CD4-positive, alpha-beta T cell treated with Interleukin-2 at 100 ng/mL for 4 hours (primary cell): ENCODE measurements at places on chromosomes 1 and 21.

DNA sequence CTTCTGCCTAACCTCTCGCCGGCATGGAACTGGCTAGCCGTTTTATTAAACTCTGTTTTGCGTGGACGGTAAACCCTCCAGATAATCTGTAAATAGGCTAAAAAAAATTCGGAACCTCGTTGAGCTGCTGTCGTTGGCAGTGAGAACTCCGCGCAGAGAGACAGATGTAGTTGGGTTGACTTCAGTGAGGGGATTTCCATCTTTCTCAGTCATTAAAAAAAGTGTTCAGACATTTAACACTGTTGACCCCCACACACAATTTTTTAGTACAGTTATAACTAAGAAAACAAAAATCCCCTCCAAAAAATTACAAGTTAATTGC lies 464 bp downstream of the PARK7 start:
- DNase-seq: peak; percentile 50

DNA sequence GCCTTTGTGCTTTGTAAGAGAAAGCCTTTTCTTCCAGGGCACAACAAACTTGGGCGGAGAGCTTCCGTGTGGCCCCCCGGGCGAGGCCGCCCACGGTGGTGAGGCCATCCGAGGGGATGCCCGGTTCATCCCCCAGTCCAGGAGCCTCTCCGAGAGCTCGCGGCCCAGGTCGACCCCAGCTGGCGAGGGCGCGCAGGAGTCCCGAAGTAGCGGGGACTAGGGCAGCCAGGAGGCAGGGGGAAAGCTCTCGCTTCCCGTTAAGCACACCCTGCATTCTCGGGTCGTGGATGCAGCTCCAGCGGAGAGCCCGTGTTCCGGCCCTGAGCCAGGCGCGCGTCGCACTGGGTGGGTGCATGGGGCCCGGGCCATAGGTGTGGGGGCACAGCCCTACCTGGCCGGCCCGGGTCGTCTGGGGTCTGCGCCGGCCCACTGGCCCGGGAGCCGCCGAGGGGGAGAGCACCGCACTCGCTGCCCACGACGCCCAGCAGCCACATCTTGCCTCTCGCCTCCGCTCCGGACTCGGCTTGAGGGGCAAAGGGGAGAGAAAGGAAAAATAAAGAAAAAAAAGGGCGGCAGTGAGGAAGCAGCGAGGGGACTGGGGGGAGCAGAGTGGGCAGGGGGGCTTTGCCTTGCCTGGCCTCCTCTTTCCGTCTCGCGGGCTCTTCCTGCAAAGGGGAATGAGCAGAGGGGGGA lies 1.8 kb downstream of the RNF220 start:
- DNase-seq: no peak

DNA sequence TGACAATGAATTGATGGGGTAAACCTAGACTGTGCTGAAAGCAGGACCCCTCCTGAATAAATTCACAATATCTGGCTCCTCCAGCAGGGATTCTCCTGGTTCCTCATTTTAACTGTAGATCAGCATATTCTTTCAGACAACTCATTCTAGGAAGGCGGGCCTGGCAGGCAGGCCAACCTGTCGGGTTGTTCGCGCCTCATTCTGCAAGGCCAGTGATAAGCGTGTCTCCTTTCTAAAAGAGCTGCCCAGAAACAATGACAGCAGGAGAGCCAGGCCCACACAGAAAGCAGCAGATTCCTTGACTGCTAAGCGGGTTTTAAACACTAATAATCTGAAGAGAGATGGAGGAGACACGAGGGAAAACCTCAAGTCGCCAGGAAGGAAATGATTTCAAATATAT lies 70.0 kb downstream of the NTPCR start:
- DNase-seq: no peak

GRCh38 chr1:240967070-240967724 lies 355.2 kb upstream of the GREM2 start:
- DNase-seq: no peak

- no peak for DNase-seq
These were observed 11.9 kb downstream of the MEF2D start for GRCh38 chr1:156488566-156489165.

DNA sequence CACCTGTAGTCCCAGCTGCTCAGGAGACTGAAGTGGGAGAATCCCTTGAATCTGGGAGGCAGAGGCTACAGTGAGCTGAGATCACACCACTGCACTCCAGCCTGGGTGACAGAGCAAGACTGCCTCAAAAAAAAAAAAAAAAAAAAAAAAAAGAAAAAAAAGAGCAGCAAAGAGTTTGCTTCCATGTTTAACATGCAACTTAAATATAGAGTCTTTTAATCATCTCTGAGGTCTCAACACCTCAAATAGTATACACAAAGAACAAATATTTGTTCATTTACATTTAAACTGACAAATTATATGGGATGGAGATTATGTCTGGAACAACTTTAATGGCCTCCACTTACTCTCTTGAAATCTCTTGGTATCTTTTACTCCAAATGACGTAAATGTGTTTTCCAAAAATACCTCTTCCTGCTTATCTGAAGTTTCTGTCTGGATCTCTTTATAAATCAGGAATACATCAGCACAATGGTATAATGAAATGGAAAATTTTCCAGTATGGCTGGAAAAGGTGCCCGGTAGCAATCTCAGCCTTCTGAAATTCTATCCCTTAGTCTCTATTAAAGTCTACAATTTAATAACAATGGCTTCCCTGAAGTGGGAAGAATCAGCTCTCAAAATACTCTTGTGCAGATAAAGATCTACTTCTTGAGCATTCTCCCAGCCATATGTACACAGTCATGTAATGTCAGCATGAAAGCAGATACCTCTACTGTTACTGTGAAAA lies 258.5 kb downstream of the OMA1 start:
- DNase-seq: no peak

DNA sequence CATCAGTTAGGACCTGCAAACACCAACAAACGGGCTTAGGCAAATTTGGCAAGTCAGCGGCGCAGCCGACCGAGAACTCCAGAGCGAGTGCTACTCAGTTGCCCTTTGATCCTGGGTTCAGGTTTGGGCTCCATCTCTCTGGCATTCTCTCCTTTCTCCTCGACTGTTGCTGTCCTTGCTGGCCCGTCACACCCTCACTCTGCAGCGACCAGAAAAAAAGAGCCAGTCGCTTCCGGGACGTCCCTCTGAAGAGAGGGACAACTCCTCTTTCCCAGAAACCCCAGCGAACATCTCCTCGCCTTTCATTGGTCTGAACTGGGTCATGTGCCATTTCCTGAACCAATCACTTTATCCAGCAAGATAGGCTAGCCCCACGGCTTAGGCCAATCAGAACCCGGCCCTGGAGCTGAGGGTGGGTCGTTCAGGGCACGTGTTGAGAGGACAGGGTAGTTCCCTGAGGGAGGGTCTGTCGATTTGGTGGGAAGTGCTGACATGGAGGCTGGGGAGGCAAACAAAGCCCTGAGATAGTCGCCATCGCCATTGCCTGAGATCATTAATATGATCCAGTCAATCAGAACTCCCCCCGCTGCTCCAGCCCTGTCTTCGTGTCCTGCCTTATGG lies 113.7 kb downstream of the PTPRU start:
- no peak for DNase-seq

- DNase-seq: no peak
These were observed 13.4 kb downstream of the ADORA1 start for GRCh38 chr1:203140743-203141520.

DNA sequence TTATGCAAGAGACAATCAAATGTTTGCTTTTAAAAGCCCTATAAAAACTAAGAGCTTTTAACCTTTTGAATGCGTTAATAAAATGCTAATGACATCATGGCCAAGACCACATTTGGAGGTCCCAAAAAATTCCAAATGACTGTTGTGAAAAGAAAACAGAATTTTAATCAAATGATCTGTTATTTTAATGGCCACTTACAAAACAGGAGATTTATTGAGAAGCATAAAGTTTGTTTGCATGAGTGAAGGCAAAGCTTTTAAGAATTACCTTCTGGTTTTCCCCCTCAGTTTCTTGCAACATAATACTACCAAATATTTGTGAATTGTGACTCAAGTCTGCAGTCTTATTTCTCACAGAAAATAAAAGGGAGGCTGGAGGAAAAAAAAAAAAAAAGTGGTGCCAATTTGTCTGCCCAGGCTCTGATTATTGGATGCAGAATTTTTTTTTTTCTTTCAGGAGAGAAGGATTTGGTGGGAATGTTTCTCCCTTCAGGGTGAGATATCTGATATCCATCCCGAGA lies 60.7 kb downstream of the GORAB start:
- DNase-seq: no peak

DNA sequence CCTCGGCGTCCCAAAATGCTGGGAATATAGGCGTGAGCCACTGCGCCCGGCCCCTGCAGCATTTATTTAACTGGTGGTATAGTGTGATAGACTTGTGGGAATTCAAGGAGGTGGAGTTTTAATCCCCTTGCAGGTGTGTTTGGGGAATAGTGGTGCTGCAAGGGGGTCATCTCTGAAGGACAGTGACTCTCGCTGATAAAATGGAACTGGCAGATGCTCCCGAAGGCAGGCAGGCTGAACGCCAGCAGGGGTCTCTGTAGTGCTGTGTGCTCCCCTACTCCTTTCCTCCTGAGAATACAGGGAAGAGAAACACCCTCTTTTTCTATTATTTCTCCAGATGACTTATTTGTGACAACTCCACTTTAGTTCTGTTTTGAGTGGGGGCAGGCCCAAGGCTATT lies 4.0 kb downstream of the OSCP1 start:
- DNase-seq: no peak

- no peak for DNase-seq
These were observed 33.9 kb upstream of the CSF1 start for GRCh38 chr1:109876617-109877316.

GRCh38 chr1:156001662-156002171 lies 19.0 kb downstream of the SSR2 start:
- no peak for DNase-seq

DNA sequence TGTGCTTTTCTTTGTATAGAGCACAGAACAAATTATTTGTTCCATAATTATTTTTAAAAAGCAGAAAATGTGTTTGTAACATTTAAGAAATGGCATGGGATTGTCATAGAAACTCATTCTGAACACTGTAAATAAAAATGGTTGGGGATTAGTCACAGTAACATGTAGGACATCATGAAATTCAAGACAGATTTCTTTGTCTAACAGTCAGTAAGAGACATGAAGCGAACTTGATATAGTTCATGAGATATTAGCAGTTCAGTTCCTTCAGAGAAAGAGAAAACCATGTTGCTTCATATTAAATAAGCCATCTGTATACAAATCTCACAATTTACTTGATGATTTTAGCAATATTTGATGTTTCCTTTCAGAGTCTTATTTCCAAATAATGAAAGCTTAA lies 19.7 kb downstream of the NFIA start:
- DNase-seq: no peak

DNA sequence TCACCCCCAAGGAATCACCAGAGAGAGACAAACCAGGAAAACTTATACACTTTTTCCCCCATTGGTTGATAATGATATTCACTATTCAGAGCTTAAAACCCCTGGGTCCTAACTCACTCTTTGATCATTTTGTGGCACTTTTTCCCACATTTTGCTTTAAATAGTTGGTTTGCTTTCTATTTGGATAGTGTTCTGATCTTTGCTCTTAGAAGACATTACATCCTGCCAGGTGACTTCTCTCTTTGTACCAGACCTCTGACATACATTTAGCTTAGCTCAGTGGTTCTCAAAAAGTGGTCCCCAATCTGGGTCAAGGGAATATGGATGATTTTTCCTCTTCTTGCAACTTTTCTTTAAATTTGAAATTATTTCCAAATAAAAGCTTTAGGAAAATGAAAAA lies 228.4 kb downstream of the RPS6KC1 start:
- DNase-seq: no peak

- DNase-seq: no peak
These were observed 35.6 kb downstream of the HSPG2 start for GRCh38 chr1:21901473-21901847.

DNA sequence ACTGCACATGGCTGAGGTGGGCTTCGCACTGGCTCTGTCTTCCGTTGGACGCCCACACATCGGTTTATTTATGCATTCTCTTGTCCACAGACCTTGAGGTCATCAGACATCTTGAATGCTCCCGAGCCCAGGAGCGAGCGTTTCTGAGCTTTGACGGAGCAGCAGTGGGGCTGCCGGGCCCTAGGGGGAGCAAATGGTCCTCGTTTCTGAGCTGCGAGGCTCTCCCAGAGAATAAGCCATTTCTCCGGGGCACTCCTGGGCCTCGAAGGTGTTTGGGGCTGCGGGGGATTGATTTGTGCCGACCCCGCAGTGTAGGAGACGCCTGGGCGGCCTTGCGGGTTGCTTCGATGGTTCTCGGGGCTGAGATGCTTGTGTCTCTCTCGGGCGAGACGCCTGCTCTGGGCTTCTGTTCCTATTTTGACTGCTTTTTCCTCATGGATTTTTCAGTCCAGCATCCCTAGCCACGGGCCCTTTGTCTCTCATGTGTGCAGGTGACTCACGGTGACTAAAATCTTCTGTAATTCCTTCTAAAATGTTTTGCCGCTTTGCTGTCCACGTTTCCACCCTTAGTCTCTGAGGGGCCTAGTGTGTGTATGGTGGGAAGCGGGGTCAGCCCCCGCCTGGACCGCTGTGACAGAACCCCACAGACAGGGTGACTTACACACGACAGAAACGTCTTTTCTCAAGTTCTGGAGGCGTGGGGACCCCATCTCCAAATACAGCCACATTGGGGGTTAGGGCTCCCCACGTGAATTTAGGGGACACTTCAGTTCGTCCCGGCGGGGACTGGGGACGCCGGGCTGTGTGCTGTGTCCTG lies 62.1 kb downstream of the FAAP20 start:
- DNase-seq: no peak

DNA sequence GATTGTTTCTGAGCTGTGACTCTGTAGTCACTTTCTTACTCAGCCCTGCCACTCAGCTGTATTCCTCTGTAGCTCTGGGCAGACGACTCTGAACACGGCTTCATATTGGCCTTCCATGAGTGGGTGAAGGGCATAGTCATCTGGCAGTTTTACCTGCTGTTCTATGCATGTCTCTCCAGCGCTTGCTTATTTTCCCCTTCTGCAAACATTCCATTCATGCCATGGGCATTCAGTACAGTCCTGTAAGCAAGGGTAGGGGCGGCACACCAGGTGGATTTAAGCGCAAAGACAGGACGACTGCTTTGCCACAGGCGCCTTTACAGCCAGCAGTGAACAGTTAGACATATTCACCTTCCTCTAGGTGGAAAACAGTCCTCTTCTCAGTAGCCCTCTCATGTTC lies 4.4 kb upstream of the WDR26 start:
- DNase-seq: no peak

- no peak for DNase-seq
These were observed 43.1 kb downstream of the CLSTN1 start for GRCh38 chr1:9780554-9781110.

GRCh38 chr1:235907187-235907896 lies 40.6 kb upstream of the LYST start:
- no peak for DNase-seq

DNA sequence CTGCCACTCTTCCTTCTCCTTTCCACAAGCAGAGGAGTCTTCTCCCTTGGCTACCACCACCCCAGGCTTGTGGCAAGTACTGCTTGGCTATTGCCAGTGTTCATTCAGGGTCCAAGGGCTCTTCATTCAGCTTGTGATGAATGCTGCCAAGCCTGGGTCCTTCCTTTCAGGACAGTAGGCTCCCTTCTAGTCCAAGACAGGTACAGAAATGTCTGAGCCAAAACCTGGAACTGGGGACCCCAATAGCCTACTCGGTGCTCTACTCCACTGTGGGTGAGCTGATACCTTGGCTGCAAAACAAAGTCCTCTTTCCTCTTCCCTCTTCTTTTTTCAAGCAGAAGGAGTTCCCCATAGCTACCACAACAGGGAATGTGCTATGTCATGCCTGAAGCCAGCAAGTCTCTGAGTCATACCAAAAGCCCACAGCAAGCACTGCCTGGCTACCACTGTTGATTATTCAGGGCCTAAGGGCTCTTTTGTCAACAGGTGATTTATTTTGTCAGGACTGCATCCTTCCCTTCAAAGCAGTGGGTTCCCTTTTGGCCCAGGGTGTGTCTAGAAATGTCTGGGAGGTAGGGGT lies 268.9 kb downstream of the HHAT start:
- DNase-seq: no peak
